ENCODE measurements at places on chromosomes 7 and 10.

DNA sequence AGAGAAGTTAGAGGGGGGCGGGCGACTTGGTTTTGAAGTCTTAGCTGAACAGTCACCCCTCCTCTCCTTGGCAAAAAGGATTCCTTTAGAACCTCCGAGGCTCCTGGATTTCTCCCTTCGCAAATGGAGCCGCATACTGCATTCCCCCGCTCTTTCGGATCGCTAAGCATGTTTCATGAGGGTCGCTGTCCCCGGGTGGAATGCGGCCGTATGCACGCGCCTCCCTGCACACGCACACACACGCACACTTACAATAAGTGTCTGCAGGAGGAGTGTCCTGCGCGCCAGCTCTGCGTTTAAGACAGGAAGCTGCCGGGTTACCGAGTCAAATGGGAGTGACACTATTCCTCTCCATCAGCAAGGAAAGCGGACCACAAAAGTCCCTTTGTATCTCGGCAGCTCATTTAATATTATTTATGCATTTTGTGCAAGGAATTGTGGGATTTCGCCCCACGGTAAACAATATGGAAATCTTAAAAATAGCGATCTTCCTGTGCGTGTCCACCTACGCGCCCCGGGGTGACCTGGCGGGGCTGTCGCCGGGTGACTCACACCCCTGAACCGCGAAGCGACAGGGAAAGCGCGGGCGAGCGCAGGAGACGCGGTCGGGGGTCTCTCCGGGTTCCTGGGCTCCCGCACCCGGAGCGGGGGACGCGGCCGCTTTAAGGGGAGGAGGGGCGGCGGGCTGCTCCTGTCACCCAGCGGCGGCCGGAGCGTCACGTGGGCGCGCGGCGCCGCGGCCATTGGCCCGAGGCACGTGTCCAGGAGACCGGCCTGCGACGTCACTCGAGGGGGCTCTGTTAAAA lies 988 bp upstream of the EN2 start:
- no peak for DNase-seq

GRCh38 chr7:120254845-120255244 lies 18.1 kb upstream of the KCND2 start:
- no peak for DNase-seq

DNA sequence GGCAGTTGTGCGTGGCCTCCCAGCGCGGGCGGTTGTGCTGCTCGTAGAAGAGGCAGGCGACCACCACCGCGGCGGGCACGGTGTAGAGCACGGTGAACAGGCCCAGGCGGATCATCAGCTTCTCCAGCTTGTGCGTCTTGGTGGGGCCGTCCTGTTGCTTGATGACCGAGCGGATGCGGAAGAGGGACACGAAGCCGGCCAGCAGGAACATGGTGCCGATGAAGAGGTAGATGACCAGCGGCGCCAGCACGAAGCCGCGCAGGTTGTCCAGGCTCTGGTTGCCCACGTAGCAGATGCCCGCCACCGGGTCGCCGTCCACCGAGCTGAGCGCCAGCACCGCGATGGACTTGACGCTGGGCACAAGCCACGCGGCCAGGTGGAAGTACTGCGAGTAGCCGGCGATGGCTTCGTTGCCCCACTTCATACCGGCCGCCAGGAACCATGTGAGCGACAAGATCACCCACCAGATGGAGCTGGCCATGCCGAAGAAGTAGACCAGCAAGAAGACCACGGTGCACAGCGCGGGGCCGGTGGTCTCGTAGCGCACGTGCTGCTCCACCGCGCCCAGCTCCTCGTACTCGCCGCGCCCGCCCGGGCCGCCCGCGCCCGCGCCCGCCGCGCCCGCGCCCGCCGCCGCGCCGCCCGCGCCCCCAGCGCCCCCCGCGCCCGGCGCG lies 2.2 kb downstream of the FZD8 start:
- DNase-seq = no peak

- DNase-seq = no peak
Observed at GRCh38 chr7:80816806-80817205, 102.0 kb downstream of the SEMA3C start.

DNA sequence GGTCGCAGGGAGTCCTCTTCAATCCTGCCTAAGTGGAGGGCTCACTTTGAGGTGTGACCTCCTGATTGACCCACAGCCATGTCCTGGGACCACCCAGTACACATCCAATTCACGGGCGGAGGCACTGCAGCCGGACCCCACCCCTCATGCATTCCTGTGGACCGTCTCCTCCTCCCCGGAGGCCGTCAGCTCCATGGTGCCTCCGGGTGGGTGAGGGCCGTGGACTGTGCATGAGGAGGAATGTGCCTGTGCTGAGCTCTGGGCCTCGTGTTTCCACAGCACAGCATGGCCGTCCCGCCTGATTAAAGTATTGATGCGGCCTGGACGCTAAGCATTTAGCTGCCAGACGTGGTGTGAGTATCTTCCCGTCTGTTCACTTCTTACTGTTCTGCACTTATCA lies 52.8 kb downstream of the CFAP46 start:
- DNase-seq = no peak

DNA sequence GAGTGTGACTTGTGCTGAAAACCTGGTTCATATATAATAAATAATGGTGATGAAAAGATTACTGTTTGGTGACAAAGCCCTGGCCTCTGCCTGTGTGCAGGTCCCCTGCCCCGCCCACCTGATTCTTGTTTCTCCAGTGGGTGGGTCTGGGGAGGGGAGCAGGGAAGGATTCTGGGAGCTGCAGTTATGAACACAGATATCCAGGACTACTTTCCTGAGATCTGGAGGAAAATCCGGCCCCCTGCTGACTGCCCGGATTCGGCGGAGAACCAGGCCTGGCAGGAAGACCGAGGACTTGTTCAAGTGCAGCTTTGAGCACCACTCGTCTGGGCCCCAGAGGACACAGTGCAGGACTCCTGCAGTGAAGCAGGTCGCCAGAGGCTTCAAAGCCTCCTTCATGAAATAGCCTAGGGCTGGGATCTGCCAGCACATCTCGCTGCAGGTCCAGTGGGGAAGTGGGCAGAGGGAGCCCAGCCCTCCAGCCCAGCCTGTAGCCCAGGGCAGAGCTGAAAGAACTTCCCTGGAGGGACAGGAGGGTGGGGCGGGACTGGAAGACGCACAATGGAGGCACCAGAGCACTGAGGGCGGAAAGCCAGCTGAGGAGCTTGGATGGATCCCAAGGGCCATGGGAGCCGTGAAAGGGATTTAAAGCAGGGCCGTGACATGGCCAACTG lies 7.0 kb downstream of the ATP6V0E2 start:
- no peak for DNase-seq

DNA sequence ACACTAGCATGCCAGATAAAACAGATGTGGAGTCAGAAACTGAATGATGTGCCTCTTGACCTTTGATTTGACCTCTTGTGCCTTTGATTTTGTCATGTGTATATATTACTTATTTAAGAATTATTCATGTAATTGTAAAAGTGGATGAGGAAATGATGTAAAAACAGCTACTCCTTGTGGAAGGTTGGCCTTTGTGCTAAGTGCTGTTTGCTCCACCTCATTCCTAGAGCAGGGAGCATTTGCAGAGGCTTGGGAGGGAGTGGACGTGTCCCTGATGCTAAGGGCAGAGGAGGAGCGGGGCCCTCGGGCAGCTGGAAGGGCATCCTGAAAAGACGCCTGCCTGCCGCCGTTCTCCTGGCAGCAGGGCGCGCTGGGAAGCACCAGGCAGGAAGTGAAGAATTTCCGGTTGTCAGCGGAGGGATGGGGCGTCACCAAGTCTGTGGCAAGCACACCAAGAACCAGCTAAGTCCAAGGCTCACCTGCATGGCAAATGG lies 197.6 kb upstream of the ZNF32 start:
- DNase-seq = peak; percentile 24

DNA sequence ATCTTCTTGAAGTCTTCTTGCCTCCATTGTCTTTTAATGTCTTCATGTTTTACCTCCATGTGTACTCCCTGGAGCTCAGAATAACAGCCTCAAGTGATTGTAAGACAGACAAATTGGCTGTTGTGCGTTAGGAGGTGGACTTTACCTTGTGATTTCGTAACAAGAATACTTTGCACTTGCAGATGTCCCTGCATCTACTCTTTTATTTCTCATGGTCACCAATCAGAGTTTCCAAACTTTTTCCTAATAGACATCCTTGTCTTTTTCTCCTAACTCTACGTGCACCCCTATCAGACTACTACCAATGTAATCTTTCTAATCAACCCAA lies 172.3 kb downstream of the NRP1 start:
- no peak for DNase-seq

DNA sequence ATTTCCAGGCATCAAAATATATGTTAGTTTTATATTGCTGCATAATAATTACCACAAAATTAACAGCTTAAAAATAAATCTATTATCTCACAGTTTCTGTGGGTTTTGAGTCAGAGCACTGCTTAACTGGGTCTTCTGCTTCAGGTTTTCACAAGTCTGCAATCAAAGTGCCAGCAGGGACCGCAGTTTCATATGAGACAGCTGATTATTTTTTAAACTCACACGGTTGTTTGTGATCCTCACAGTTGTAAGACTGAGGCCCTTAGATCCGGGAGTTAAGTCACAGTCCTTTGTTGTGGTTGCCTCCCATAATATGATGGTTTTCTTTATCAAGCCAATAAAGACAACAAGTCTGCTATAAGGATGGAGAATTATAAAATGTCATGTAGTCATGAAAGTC lies 146.0 kb upstream of the ZWINT start:
- no peak for DNase-seq

DNA sequence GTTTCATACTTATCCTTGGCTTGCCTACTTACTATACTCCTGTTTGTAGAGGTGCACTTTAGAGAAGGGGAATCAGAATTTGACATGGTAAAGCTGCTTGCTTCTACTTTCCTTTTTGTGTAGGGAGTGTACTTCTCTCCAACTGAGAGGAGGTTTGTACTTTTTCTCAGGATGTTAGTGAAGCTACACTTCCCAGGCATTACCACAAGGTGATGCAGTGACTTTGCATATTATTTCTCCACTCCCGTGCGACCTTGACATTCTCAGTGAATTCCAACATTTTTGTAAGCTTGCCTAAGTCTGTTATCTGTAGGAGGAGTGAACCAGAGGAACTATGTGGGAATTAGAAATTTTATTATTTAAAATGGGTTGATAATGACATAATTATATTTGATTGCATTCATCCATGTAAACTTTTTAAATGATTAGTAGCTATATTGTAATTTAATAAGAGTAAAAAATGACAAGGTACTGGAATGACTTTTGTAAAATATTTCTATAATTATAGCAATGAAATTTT lies 5.2 kb downstream of the TAX1BP1 start:
- DNase-seq = no peak

DNA sequence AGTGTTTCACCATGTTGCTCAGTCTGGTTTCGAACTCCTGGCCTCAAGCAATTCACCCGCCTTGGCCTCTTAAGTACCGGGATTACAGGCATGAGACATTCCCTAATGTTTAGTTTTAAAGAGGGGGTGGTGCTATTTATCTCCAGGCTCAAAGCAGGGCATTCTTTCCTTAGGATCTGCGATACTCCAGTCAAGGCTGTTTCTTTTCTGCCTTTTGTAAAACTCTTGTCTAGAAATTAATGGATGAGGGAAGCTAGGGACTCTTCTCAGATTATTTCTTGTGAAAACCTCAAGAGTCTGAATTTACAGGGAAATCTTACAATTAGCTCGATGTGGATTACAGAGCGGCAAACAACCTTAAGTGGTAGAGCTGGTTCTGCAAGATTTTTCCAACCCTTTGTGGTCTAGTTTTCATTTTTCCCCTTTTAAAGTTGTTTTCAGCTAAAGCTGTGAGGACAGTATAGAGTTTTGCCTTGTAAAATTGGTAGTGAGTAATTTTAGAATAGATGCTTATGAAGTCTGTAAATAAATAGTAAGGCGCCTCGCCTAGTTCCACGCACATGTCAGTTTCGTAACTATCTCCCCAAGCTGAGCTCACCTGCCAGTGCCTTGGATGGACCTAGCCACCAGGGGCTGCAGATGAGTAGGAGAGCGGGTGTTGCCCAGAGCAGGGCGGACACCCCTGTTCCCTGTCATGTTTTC lies 53.1 kb downstream of the CUX1 start:
- DNase-seq = no peak

GRCh38 chr10:73493781-73494180 lies 2.0 kb downstream of the PPP3CB start:
- DNase-seq = no peak

- DNase-seq = no peak
Observed at GRCh38 chr7:27129729-27130539, 623 bp downstream of the HOXA4 start.

DNA sequence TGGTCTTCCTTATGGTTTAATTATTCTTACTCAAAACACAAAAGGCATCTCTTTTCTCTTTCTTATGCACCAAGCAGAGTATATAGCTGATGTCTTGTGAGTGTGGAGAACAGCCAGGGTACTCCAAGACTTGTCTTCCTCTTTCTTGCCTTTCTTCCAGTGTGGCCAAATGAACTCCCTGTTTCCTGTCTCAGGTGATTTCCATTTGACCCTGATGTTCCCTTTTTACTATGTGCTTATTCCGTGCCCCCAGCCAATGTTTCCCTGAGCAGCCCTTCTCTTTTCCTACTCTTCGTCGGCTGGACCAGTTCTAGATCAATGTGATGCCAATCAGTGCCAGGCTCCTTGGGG lies 12.6 kb downstream of the OR9A4 start:
- no peak for DNase-seq

DNA sequence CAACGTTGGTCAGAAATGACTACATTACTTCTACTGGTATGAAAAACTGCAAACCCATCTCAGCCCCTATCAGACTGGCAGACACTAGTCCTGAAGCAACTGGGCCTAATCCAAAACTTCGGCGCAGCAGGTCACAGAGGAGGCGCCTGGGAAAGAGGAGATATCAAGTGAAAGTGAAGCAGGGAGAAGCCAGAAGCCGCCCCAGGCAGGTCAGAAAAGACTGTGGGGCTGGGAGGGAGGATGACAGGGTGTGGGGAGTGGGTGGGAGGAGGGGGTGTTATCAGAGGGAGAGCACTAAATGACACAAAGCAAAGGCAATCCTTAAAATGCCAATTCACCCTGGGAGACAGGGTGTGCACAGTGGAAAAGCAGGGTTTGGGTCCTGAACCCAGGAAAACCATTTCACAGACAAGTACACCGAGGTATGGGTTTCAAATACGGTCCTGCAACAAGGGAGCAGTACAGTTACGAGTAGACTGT lies 731 bp downstream of the CHCHD3 start:
- DNase-seq = no peak

DNA sequence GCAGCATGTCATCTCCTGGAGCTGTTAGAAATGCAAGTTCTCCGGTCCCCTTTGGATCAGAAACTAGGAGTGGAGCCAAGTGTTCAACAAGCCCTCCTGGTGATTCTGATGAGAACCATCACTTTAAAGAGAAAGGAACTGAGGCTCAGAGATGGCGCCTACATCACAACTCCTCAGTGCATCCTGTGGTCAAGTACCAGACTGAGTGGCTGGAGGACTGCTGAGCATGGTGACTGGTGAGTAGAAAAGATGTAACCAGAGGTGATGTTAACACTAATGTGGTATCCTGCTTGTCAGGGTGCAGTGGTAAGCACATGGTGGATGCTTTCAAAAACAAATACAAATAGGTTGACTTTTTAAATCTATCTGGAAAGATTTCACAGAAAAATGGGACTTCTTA lies 3.5 kb upstream of the OIT3 start:
- no peak for DNase-seq
